ENCODE measurements at places on chromosomes 4 and X.
A peak's percentile ranks its signal among the peaks of the same experiment; 100 is the strongest.

DNA sequence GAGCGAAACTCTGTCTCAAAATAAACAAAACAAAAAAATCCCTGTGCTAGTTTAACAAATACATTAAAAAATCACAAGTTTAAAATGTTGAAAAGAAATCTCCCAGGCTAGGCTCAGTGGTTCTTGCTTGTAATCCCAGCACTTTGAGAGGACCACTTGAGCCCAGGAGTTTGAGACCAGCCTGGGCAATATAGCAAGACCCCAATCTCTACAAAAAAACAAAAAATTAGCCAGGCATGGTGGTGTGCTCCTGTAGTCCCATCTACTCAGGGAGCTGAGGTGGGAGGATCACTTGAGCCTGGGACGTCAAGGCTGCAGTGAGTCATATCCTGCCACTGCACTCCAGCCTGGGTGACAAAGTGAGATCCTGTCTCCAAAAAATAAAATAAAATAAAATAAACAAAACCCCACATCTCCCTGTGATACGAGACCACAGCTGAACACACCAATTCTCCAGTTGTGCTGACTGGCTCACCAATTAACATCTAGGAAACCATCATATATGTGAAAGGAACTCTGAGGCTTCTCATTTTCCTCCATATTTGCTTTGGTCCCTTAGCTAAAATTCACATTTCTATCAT, 7.3 kb downstream of the RPS4X start:
- no peak for DNase-seq

GRCh38 chr4:128552586-128552907, 257.0 kb upstream of the JADE1 start:
- no peak for DNase-seq

DNA sequence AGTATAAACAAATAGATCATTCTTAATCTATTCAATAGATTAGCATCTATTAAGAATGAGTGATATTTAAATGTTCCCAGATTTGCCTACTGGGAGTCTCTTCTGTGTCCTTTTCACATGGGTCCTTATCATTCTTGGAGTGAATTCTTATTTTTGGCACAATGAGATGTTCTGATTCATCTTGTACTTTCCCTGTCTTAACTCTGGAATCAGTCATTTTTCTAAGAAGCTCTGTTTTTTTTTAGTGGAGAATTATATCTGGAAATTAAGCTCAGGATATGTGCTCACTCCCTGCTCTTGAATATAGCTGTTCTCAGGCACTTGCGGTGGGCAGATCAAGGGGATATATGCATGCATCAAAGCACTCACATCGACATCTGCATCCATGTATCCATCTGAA, 625.3 kb upstream of the HS3ST1 start:
- DNase-seq = no peak

GRCh38 chr4:185470501-185471195, 885 bp downstream of the CCDC110 start:
- DNase-seq = peak; percentile 2

DNA sequence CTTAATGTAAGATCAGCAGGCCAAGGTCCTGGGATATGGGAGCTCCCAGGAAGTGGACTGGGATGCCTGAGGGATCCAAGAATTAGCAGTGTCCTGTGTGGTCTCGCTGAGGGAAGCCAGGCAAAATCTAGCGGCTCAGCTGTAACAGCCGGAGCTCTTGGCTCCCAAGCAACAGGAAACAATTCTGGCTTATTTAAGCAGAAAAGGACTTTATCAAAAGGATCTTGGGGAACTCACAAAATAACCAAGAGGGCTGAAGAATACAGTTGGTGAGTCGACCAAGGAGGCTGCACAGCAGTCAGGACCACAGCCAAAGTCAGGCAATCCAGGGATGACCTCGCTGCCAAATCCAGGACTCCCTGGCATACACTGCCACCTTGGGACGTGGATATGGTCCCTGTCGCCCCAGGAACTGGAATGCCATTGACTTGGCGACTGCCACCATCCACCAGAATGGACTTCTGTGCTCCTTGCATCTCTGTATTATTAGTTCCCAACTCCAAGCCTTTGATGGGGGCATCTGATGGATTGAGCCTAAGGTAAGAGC, 165.3 kb upstream of the BCOR start:
- no peak for DNase-seq

DNA sequence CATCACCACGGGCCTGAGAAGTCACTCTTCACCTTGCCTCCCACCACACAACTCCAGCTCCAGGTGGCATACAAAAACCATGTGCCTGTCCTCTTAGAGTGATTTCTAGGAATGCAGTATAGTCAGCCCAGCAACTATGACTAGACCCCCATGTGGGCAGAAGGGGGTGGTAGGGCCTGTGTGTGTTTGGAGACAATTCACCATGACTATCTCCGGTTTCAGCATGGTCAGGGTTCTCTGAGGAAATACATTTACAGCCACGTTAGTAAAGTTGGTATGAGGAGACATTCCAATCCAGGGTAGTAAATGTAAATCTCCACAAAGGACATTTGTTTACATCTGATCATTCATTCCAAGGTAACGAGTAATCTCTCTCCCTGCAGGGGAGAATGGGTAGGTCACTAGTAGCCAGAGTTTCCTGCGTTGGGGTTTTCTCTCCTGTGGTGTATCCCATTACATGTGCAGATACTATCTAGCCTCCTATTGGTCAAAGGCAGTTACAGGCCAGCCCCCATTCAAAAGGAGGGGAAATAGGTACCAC, 4.2 kb upstream of the MTMR1 start:
- no peak for DNase-seq

DNA sequence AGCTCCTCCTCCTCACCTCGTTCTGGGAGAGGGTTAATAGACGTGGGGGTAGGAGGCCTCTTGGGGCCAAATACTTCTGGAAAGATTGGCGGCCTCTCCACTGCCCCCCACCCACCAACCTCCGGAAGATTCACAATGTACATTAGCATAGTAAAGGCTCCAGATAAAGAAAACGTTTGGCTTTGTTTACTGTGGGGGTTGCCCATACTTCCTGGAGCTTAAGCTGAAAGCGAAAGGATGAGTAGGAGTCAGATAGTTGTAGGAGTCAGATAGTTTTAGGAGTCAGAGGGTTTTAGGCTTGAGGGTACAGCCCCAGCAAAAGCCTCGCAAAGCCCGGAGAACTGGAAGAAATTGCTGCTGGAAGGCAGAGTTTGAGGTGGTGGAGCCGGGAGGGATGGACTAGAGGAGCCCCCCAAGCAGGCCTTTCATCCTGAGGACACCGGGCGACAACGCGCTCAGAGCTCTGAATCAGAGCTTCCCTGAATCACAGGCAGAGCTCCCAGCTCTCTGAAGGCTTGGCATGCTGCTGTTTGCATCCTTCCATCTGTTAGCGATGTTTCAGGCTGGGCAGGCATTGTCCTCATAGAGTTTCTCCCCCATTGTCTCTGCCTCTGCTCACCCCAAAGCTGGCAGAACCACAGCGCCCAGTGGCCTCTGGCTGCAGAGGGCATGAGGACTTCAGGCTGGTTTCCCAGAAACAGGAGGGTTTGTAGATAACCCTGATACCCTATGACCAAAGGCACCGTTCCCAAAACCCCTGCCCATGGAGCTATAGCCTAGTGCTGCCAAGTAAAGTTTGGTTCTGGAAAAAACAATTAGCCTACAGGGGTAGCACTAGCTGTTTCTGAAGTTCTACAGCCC, 280.7 kb downstream of the BCOR start:
- DNase-seq = no peak

- DNase-seq = no peak
Measured at GRCh38 chrX:97682991-97683840, 799.5 kb downstream of the RPA4 start.

DNA sequence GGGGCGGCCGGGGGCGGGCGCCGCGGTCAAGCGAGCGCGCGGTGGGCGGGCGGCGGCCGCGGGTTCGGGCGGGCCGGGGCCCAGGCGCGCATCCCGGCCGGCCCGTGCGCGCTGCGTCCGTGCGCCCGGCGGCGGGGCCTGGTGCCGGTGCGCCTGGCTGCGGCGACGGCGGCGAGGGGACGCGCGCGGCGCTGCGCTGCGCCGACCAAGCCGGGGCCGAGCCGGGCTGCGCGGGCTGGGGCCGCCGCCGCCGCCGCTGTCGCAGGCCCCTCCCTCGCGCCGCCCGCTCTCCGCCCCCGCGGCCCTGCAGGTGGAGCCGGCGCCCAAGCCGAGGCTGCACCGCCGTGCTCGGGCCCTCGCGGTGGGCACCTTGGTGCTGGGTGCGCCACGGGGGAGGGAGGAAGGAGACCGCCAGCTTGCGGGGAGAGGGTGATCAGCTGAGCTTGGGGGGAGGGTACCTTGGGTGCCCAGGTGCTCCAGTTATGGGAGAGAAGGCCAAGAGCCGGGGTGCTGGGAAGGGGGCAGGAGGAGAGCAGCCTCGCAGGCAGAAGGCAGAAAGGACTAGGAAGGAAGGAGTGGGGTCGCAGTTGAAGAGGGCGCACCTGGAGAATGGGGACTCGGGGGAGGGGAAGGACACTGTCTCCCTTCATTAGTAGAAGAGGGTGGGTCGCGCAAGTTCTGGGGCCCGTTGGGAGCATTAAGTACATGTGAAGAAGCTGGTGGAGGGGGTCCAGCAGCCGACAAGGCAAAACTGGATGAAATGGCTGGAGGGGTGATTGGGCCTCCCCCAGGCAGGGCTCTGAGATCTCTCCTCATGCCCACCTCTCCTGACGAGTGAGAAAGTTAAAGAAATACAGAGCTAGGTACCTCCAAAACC, at the start of gene PPP2R2C:
Gene PPP2R2C (minus strand): TSS at position 228 of the 877 bp plus-strand sequence. CDS start 385 bp downstream, outside the sequence.
- no peak for DNase-seq

DNA sequence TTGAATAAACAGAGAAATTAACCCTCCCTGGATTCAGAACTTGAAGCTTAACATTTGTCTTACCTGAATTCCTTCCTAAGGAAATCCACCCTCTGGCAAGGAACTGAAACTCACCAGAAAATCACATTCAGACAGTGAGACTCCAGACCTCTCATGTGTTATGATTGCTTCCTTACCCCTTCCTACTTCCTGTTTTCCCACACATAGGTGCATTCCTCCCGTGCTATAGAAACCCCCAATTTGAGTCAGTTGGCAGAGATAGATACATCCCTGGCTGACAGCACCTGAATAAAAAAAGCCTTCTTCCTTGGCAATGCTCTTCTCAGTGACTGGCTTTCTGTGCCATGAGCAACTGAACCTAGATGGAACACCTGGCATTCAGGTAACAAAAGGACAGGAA, 157.0 kb upstream of the SMIM31 start:
- no peak for DNase-seq

DNA sequence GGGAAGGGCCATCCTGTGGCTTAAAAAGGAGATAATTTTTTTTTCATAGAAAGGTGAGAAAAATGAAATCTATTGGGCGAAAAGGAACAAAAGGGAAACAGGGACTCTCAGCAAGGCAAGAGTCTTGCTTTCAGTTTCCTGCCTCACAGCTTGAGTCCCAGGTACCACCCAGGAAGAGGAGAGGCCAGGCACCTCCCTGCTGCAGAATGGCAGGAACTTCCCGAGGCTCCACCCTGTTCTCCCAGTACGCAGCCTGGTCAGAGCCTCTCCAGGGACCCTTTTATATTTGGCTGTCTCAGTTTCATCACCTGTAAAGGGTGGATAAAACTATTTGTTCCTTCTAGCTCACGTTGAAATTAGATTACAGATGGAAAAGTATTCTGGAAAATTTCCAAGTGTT, 33.8 kb downstream of the UCHL1 start:
- no peak for DNase-seq

- DNase-seq = no peak
Measured at GRCh38 chrX:18994713-18995112, 10.8 kb upstream of the PHKA2 start.

DNA sequence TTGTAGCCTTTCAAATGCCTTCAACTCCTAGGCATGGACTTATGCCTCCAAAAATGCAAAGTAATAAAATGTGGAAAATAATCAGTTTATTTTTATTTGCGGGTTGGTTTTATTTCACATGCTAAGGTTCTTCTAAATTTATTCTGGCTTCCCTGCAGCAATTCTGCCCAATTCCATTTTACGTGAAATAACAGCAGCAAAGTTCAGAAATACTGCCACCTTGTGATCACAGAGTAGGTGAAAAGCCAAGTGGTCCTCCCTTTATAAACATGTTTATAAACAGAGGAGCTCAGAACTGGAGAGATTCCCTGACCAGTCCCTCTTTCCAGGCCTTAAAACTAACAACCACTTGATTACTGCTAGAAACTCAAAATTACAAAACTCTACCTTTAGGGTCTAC, 14.7 kb upstream of the DCHS2 start:
- no peak for DNase-seq

- no peak for DNase-seq
Measured at GRCh38 chr4:73735231-73735630, 5.1 kb upstream of the CXCL8 start.

GRCh38 chr4:185837415-185838103, 25.6 kb upstream of the SORBS2 start:
- no peak for DNase-seq

DNA sequence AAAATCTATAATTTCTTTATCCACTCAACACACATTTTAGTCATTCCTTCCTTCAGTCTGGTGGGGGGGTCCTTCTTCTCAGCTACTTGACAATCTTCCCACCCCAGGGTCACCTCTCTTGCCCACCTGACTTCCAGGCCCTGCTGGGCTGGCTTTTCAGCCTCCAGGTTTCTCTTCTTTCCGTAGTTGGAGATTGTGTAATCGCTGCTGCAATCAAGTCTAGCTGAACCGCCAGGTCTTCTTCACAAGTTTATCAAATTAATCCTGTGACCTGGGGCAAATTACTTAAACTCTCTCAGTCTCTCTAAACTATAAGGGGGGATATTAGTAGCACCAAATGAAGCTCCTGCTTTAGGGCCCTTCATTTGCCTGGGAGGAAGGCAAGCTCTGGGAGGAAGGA, 102.9 kb upstream of the TNIP3 start:
- no peak for DNase-seq

- DNase-seq = no peak
Measured at GRCh38 chrX:23478056-23478455, 143.4 kb downstream of the PTCHD1 start.

DNA sequence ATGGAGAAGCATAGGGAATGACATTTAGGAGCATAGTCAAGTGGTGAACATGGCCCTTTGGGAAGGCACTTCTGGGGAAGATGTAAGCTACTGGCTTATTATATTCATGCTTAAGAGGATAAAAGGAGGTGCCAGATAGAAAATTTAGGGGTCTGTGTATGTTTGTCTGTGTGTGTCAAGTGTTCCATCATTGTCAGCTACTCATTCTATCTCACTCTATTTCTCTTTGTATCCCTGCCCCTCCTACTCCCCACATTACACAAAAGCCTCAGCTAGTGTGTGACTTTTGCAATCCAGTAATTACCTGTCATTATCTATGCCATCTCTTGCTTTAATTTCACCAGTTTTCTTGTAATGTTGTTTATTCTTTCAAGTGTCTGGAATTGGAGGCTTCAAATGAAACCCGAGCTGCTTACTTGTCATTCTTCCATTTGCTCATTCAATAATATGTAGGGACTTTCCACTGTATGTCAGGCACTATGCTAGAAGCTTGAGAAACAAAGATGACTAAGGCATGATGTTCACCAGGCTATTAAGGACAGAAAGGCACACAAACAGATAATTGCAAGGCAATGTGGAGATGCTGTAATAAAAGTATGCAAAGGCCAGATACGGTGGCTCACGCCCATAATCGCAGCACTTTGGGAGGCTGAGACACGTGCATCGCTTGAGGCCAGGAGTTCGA, 229.8 kb upstream of the TEX13C start:
- DNase-seq = no peak
